Psoas muscle (tissue), 8 donors: ENCODE measurements at places on chromosomes 3 and 15.

DNA sequence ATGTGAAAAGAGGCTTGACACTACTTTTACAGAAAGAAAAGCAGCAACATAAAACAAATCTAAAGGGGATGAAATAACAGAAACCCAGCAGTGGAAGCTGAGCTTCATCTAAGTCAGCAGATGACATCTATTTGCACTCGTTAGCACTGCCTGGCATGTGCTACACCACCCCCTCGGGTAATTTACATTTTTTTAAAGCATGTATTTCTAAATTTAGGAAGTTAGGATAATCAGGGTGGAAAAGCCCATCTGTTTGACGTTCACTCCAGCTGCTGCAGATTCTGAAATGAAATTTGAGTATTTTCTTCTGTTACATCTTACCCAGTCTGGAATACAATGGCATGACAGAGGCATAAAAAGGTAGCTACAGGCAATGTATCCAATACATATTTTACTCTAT lies 20.7 kb downstream of the IGSF11 start:
- DNase-seq = no peak

DNA sequence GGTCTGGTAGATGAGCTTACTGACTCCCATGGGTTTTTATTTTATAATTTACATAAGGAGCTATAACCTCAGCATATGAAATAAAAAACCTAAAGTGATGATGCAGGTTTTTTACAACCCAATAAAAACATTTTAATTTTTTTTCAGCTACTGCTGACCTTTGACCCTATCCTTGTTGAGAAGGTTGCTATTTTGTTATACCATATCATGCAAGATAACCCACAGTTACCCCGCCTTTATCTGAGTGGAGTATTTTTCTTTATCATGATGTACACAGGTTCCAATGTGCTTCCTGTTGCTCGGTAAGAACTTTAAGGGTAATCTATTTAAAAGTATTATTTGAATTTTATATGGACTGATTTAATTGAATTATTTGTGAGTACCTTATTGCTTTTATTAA lies 70.8 kb downstream of the DNAJC13 start:
- no peak for DNase-seq

DNA sequence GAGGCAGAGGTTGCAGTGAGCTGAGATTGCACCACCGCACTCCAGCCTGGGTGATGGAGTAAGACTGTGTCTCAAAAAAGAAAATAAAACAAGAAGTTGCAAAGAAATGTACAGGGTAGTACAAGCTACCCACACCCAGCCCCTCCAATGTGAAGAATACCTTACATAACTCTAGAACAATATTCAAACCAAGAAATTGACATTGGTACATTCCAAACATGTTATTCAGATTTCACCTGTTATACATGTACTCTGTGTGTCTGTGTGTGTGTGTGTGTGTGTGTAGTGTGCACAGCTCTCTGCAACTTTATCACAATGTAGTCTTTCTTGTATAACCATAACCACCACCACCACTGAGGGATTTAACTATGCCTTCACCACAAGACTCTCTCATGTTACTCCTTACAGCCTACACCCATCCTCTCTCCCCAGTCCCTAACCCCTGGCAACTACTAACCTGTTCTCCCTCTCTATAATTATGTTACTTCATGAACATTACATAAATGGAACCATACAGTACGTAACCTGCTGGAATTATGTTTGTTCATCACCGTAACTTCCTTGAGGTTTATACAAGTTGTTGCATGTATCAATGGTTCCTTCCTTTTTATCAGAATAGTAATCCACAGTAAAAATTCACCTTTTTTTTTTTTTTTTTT lies 16.2 kb upstream of the TJP1 start:
- no peak for DNase-seq

- DNase-seq = no peak
Observed at GRCh38 chr3:118949113-118949760, 85.4 kb downstream of the IGSF11 start.

- DNase-seq = no peak
Observed at GRCh38 chr3:175951047-175951694, 1092.0 kb downstream of the NAALADL2 start.

DNA sequence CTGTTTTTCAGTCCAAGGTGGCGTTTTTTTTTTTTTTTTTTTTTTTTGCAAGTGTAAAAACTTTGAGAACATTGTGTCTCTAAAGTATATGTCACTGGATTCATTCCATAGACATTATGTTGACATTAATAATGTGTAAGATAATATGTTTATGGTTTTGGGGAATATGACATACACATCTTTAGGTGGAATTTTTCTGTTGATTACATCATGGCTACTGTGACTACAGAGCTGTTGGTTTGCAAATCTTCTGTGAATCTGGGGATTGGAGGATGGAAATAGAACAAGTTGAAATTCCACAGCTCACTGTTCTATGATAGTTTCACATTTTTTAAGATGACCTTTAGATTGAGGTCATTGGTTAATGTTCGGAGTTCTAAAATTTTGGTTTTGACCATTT lies 24.4 kb upstream of the PLSCR2 start:
- no peak for DNase-seq

DNA sequence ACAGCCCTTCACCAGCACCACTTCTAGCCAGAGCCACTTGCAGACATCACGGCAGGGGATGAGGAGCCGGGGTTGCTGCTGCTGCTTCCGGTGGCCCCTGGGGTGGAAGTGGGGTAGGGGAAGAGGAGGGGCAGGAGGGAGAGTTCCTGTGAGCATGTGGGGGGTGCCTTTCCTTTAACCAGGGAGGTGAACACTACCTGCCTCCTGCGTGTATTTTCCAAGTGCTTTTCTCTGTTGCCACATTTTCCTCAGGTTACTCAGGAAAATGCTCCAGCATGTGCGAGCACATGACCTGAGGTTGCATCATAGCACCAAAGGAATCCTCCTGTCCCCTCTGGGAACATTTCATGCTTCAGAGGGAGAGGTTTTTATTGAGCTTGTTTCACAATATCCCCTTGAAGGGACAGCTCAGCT lies 12.2 kb upstream of the SACM1L start:
- DNase-seq = peak; percentile 61

DNA sequence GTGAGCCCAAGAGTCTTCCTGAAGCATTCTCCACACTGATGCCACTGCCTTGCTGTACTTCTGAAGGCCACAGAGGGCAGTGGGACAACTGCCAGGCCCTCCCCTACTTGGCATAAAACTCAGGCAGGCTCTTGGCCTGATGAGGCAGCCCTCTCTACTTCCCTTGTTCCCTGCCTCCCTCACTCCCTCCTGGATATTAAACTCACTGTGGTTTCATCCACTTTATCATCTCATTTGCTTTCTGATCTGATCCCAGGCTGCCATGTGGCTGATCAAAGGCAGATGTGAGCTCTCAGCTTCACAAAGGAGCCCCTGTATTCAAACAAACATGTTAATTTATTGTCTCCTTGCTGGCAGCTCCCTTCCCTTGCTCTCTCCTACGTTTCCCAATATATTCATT lies 533.5 kb downstream of the IGSF11 start:
- peak; percentile 22 for DNase-seq

GRCh38 chr15:45136378-45136764 lies 6.6 kb downstream of the DUOX1 start:
- DNase-seq = no peak

GRCh38 chr3:33007776-33008175 lies 56.3 kb downstream of the CCR4 start:
- no peak for DNase-seq

GRCh38 chr3:161950318-161950868 lies 453.8 kb downstream of the OTOL1 start:
- no peak for DNase-seq

DNA sequence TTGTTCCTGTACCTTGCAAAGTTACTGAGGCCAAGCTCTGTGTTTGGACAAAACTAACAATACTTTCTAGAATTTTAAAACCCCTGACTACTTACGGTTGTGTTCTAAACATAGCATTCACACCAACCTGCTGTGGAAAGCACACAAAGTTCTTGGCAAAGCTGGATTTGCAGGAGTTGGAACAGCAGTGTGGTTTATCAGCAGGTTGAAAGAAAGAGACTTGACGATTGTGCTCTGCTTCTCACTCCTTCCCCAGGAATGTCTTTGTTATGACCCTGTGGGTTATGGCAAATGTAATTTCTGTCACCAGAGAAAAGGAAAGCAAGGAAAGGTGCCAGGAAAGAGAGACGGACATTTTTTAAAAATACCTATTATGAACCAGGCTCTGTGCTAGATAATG lies 165.5 kb upstream of the TGFBR2 start:
- no peak for DNase-seq

GRCh38 chr3:60919296-60919695 lies 332.0 kb downstream of the FHIT start:
- DNase-seq = no peak

- DNase-seq = no peak
Observed at GRCh38 chr15:80418892-80419537, 14.8 kb downstream of the ARNT2 start.

DNA sequence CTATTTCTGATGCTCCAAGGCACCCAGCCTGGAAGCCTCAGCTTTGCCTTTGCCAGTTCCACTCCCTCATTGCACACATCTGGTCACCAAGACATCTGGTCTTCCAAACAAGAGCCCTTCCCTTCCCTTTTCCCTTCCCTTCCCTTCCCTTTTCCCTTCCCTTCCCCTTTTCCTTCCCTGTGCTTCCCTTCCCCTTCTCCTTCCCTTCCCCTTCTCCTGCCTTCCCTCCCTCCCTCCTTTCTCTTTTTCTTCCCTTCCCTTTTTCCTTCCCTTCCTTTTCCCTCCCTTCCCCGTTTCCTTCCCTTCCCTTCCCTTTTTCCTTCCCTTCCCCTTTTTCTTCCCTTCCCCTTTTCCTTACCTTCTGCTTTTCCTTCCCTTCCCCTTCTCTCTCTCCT lies 2.4 kb upstream of the CGNL1 start:
- DNase-seq = no peak

GRCh38 chr3:132507657-132508056 lies 89.4 kb upstream of the ACKR4 start:
- DNase-seq = no peak

GRCh38 chr3:61269435-61269834 lies 18.2 kb upstream of the FHIT start:
- DNase-seq = no peak

GRCh38 chr3:119891944-119892721 lies 110.2 kb downstream of the NR1I2 start:
- DNase-seq = no peak

- no peak for DNase-seq
Observed at GRCh38 chr3:43785551-43785950, 94.8 kb downstream of the ABHD5 start.

- DNase-seq = no peak
Observed at GRCh38 chr3:125160606-125161371, 51.8 kb downstream of the SLC12A8 start.

GRCh38 chr3:172228036-172228415 lies 188.6 kb downstream of the FNDC3B start:
- no peak for DNase-seq

GRCh38 chr15:78032671-78033070 lies 44.8 kb downstream of the TBC1D2B start:
- DNase-seq = no peak

GRCh38 chr3:110015231-110015963 lies 678.1 kb upstream of the DPPA4 start:
- no peak for DNase-seq

DNA sequence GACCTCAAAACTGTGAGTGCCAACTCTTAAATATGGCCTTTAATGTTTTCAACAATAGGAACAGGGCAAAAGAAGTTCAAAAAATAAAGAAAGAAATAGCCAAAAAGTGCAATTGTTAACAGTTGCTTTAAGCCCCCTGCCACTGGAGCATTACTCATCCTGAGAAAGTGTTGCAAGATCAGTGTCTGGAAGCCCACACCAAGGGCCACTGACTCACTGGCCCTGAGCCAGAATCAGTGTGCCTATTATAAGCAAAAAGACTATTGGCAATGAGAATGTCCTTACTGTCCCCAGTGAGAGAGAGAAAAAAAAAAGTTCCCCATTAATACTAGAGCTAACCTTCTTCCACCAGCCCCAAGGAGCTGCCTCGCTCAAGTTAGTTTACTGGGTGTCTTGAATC lies 480.1 kb upstream of the ZNF385D start:
- DNase-seq = no peak

GRCh38 chr3:70754314-70754713 lies 441.9 kb upstream of the MDFIC2 start:
- no peak for DNase-seq

DNA sequence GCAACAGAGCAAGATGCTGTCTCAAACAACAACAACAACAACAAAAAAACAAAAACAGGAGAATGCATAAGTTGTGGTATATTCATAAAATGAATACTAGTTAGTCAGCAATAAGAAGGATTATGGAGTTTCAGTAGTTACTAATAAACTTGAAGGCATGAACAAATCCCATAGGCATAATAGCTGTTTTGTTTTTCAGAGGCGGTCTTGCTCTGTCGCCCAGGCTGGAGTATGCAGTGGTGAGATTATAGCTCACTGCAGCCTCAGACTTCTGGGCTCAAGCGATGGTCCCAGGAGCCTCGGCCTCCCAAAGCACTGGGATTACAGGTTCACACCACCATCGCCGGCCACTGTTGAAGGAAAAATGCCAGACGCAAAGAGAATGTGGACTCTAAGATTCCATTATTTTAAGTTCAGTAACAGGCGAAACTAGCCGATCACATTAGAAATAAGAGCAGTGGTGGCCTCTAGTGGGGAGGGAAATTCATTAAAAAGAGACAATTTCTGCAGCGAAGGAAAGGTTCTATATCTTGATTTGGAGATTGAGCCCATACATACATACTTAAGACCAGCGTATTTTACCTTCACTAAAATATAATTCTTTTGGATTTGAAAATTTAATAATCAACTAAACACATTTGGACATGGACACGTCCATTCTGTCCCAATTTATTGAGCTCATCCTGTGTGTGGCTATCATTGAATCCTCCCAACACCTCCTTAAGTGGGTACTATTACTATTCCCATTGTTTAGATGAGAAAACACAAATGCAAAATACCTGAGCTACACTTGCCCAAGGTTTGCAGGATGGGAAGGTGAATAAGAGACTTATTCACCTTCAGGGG lies 27.4 kb upstream of the HDAC11 start:
- DNase-seq = no peak

DNA sequence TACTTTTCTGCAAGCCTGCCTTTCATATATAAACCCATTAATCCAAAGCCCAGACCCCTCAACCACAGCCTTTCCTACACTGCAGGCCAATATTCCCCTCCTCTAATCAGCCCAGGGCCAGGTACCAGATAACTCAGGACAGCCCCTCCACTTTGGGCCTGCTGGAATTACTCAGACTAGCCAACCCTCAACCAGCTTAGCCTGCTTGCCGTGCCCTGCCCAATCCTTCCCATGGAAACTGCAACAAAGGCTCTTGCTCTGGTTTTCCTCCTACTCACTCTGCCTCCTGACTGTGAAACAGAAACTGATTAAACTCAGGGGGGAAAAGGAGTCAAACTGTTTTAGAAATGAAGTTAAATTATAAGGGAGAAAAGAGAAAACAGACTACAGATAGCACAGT lies 248.1 kb downstream of the KLF13 start:
- DNase-seq = no peak
